Left ventricle myocardium inferior (tissue), 1 donor: ENCODE measurements at places on chromosomes 6 and 20. TPM values are rescaled to one million over a fixed set of nuclear protein-coding genes. Genes with fewer than 3 reads are reported as not detected.
A peak's percentile ranks its signal among the peaks of the same experiment; 100 is the strongest.

GRCh38 chr6:127031511-127031910, 87.0 kb upstream of the RSPO3 start:
- no peak for DNase-seq
- no peaks in the 10 kb centered on the region for H3K27me3 ChIP-seq
- H3K4me3 ChIP-seq: no peak overlapping the region
- H3K36me3 ChIP-seq: no peaks in the 10 kb centered on the region

DNA sequence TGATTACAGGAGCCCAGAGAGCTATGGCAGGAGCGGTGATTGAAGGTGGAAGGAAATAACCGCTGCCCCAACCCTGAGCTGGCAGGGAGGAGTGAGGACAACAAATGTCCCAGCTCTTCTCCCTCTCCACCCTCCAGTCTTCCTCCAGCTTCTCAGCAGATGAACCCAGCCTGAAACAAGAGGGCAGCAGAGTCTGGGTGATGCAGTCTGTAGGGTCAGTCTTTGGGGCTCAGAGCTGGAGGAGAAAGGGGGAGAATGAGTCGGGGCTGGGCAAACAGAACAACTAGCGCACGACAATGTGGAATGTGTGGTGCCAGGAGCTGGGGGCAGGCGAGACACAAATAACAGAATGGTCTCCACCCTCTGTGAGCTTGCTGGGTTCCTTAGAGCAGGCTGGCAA, 4.5 kb upstream of the GUCA1A start:
- no peaks in the 10 kb centered on the region for H3K4me1 ChIP-seq
- DNase-seq: no peak
- H3K27ac ChIP-seq: no peak overlapping the region
- no peaks in the 10 kb centered on the region for H3K36me3 ChIP-seq
- H3K27me3 ChIP-seq: no peaks in the 10 kb centered on the region

DNA sequence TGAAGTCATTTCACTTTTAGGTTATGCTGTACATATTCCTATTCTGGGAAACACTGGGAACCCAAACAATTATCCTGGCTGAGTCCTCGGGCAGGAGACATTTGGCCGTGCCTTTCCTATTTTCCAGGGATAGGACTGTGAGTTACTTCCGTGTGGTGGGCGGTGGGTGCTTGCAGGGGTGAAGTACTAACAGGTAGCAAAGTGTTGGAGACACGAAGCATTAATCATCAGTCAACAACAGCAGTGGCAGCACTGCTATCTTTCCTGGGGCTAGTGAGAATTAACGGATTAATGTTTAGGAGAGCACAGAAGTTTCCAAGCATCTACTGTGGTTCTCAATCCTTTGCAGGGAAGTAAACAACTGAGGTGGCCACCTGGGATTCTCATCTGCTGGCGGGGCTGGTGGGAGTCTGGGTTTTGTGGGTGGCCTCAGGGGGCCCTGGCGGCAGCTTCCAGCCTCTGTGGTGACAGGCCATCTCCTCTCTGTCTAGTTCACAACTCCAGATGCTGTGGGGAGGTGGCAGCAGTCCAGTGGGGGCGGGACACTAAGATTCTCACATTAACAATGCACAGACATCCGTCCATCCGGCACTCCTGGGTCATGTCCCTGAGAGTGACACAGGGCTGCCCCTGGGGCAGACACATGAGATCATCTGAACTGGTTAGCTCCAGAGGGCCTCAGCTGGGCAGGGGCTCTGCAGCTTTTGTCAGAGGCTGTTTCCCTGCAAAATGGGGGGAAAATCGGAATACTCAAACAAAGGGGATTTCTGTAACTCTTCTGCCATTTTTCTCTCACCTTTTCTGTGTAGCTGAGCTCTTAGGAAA, 90.9 kb downstream of the GJA10 start:
- H3K36me3 ChIP-seq: no peaks in the 10 kb centered on the region
- H3K27ac ChIP-seq: peak overlapping the region; percentile 68
- peaks cover 28% of the 10 kb centered on the region for H3K4me1 ChIP-seq
- peak; percentile 89 for DNase-seq

GRCh38 chr20:1840817-1841553, 54.2 kb upstream of the SIRPA start:
- peaks cover 6% of the 10 kb centered on the region for H3K4me1 ChIP-seq
- no peak overlapping the region for H3K4me3 ChIP-seq
- DNase-seq: no peak
- no peak overlapping the region for H3K27ac ChIP-seq
- H3K36me3 ChIP-seq: no peaks in the 10 kb centered on the region

SLC12A5 gene
- total RNA-seq: not detected

- no peaks in the 10 kb centered on the region for H3K27me3 ChIP-seq
- H3K4me1 ChIP-seq: peaks cover 17% of the 10 kb centered on the region
- H3K27ac ChIP-seq: no peak overlapping the region
- H3K4me3 ChIP-seq: no peak overlapping the region
Observed at GRCh38 chr6:108228416-108228815, 32.4 kb downstream of the SNX3 start.

- peaks cover 51% of the 10 kb centered on the region for H3K27me3 ChIP-seq
- H3K27ac ChIP-seq: peak overlapping the region; percentile 44
- peak; percentile 58 for DNase-seq
- no peaks in the 10 kb centered on the region for H3K36me3 ChIP-seq
- H3K4me1 ChIP-seq: peaks cover 36% of the 10 kb centered on the region
- H3K4me3 ChIP-seq: peak overlapping the region; percentile 79
Observed at GRCh38 chr20:36093025-36093803, 61.3 kb upstream of the EPB41L1 start.

GRCh38 chr20:4157516-4157915, 142.2 kb upstream of the RNF24 start:
- peaks cover 42% of the 10 kb centered on the region for H3K4me1 ChIP-seq
- H3K4me3 ChIP-seq: no peak overlapping the region
- H3K27ac ChIP-seq: no peak overlapping the region
- H3K36me3 ChIP-seq: no peaks in the 10 kb centered on the region
- no peaks in the 10 kb centered on the region for H3K27me3 ChIP-seq
- no peak for DNase-seq

DNA sequence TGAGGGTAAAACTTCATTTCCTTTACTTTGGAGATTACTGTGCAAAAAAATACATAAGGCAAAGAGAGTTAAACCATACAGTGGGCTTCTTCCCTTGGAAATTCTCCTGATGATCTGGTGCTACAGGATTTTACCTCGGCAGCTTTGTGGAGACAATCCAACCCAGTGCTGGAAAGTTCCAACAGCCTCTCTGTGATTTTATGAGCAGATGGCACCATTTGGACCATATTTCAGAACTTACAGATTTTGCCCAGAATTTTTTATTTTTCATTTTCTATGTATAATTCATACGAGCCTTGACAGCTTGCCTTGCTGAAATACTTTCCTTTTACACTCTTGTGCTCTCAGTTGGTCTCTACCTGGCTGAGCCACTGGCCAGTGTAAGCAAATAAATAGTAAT, 43.3 kb upstream of the TNFRSF21 start:
- H3K4me3 ChIP-seq: no peak overlapping the region
- H3K27ac ChIP-seq: no peak overlapping the region
- H3K4me1 ChIP-seq: no peaks in the 10 kb centered on the region

DNA sequence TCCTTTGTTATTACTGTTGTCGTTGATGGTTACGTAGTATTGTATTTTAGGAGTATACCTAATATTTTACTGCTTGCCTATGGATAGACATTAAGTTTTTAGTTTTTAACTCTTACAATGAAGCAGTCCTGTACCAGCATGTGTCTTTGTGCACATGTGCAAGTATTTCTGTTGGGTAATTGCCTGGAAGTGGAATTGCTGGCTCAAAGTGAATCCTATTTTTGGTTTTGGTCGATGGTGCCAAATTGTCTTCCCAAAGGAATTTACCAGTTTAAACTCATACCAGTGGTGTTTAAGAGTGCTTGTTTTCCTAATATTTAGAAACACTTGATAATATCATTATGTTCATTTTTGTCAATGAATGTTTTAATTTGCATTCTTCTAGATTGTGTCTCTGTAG, 75.5 kb downstream of the ANKS1A start:
- H3K27ac ChIP-seq: peak overlapping the region; percentile 69
- H3K36me3 ChIP-seq: no peaks in the 10 kb centered on the region
- H3K4me3 ChIP-seq: no peak overlapping the region
- no peaks in the 10 kb centered on the region for H3K27me3 ChIP-seq

GPR6 gene
- not detected for total RNA-seq

DNA sequence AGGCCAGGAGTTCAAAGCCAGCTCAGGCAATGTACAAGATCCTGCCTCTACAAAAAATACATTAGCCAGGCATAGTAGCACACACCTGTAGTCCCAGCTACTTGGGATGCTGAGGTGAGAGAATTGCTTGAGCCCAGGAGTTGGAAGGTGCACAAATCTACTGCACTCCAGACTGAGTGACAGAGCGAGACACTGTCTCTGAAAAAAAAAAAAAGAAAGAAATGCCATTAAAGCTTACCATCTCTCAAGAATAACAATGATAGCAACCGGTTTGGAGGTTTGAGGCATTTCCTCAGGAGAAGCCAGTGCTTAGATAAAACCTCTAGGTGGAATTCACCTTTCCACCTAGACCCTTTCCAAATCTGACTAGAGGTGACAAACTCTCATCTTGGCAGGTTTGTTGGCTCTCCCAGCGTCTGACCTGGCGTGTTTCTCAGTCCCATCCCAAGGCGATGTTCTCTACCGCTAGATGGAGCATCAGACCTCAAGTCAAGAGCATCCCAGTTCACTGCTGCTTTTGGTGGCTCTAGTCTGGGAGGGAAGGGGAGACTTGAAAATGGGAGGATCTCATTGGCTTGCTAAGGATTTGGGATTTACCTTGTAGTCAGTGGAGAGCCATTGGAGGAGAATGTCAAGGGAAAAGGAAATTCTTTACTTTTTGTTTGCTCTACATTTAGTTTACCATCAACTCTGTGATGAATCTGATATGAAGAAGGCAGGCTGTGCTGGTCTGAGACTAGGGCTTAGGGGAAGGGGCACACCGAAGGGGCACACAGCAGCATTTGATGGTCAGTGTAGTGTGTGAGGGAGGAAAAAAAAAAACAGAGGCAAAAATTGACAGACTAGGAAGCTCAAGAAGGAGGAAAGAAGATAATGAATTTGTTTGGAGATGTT, 67.9 kb downstream of the NCOA7 start:
- no peak overlapping the region for H3K27ac ChIP-seq
- H3K4me1 ChIP-seq: peaks cover 10% of the 10 kb centered on the region
- DNase-seq: no peak
- no peaks in the 10 kb centered on the region for H3K27me3 ChIP-seq
- H3K36me3 ChIP-seq: peaks cover 9% of the 10 kb centered on the region

DNA sequence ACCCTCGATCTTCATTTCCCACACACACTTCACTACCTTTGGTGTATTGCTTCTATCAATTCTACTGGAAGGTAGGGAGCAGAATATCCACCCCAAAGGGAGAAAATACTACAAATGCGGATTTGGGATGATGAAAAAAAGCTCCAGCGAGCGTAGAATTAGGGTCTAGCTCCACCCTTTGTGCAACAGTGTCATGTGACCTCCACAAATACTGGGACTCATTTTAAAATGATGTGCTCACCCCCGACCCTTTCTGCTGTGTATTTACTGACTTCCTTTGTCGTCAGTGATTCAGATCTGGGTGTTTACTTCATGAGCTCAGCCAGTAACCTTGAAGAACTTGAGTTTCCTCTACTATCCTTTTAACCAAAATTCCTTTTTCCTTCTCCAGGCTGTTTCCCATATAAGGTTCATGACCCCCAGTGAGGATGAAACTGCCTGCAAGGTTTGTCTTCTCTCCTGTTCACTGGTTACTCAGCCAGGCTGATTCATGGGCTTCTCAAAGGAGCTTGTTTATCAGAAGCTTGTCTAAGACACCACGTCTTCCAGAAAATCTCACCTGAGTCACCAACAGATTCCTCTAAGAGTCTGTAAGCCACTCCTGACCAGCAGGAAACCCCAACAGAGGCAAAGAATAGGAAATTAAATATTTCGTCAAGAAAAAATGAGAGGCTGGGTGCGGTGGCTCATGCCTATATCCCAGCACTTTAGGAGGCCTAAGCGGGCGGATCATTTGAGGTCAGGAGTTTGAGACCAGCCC, 39.6 kb upstream of the PAX1 start:
- DNase-seq: no peak
- H3K4me1 ChIP-seq: no peaks in the 10 kb centered on the region
- peaks cover 33% of the 10 kb centered on the region for H3K27me3 ChIP-seq
- no peak overlapping the region for H3K27ac ChIP-seq
- H3K36me3 ChIP-seq: no peaks in the 10 kb centered on the region

CD40 gene
- total RNA-seq: 6.8 TPM

DNA sequence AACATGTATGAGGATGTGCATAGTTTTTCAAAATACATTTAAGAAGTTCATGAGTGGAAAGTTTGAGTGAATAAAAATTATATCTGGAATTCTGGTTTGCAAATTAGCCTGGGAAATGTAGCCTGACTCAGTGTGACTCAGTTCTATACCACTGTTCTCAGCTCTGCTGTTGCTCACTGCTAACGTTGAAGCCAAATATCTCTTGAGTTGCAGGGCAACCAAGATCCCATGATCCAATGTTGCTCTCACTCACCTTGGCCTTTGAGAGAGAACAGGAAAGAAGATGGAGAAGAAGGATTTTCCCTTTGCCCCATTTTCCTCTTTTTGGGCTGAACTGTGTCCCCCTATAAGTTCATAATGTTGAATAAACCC, 28.9 kb downstream of the PSMB9 start:
- no peaks in the 10 kb centered on the region for H3K36me3 ChIP-seq
- no peak overlapping the region for H3K4me3 ChIP-seq

- no peak overlapping the region for H3K27ac ChIP-seq
- H3K27me3 ChIP-seq: no peaks in the 10 kb centered on the region
- no peak overlapping the region for H3K4me3 ChIP-seq
- no peaks in the 10 kb centered on the region for H3K4me1 ChIP-seq
- no peaks in the 10 kb centered on the region for H3K36me3 ChIP-seq
- no peak for DNase-seq
Observed at GRCh38 chr6:18034798-18035202, 47.4 kb upstream of the KIF13A start.

DNA sequence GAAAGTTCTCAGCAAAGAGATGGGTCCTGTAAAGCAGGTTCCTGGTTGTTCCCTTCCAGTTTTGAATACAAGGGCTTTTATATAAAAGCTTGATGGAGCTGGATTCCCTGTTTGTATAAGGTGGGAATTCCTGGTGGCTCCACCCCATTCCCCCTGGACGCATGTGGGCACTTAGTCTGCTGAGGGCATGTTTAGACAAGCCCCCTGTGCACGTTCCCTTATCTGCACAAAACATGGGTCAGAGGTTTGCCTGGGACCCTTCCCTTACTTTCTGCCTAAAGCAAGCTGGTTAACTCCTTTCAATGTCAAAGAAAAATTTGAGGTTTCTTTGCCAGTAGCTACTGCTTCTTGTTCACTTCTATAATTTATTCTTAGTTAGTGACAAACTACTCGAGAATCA, 181.1 kb downstream of the BCKDHB start:
- no peaks in the 10 kb centered on the region for H3K27me3 ChIP-seq
- no peaks in the 10 kb centered on the region for H3K4me1 ChIP-seq
- H3K4me3 ChIP-seq: no peak overlapping the region
- peaks cover 3% of the 10 kb centered on the region for H3K36me3 ChIP-seq

DNA sequence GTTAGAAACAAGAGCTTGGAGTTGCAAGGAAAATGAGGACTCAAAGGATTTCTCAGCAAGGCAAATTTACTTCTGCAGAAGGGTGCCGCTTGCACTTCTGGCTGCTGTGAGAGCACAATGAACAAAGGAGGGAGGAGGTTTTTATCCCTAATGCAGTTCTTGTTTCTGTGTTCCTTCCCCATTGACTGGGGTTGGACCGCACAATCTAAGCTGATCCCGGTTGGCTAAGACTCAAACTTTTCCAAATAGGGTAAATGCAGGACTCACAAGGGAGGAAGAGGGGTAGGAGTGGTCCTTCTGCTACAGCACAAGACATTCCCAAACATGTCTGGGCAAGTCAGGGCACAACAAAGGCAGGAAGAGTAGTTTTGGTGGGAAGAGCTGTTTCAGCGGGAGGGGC, 249.6 kb upstream of the MOCS1 start:
- no peak for DNase-seq
- H3K27me3 ChIP-seq: peaks cover 40% of the 10 kb centered on the region
- H3K4me1 ChIP-seq: no peaks in the 10 kb centered on the region
- H3K4me3 ChIP-seq: no peak overlapping the region
